ENCODE measurements at places on chromosomes 12 and 14.

GRCh38 chr12:29207120-29207519 lies 58.0 kb downstream of the FAR2 start:
- no peak for DNase-seq

- DNase-seq, result no peak
Measured at GRCh38 chr12:92088805-92089204, 56.8 kb downstream of the BTG1 start.

GRCh38 chr14:21525962-21526671 lies at the start of gene SALL2:
Gene SALL2, minus strand, starts transcription at chr14:21526346. Its CDS starts 219 bp downstream, at chr14:21526127.
- peak; percentile 13 for DNase-seq

DNA sequence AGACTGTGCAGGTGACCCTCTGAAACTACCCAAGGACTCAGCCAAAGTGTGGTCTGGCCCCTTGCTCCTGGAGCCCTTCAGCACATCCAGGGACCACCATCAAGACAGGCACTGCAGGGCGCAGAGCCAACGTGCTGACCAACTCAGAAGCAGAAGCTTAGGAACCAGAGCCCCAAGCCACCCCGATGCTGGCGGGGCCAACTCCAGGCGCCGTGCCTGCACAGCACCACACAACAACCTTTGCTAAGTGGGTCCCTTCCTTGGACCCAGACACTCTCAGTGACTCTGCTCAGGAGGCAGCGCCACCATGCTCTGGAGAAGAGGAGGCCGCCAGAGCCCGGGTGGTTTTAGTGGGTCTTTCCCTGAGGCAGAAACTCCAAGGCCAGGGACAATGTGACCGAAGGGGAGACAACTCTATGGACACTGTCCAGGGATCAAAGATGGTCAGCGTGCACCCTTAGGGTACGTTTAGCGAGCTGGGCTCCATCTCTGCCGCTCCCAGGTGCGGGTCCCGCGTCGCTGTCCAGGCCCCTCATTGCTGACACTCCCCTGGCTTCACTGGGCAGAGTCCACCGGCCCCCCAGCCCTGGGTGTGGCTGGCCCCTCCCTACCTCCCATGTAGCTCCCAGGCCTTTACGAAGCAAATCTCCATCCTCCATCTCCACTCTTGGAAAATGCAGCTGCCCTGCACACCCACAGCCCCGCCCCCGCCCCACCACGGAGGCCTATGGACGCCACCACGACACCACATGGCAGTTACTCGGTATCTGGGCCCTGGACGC lies 16.1 kb downstream of the CHGA start:
- no peak for DNase-seq

DNA sequence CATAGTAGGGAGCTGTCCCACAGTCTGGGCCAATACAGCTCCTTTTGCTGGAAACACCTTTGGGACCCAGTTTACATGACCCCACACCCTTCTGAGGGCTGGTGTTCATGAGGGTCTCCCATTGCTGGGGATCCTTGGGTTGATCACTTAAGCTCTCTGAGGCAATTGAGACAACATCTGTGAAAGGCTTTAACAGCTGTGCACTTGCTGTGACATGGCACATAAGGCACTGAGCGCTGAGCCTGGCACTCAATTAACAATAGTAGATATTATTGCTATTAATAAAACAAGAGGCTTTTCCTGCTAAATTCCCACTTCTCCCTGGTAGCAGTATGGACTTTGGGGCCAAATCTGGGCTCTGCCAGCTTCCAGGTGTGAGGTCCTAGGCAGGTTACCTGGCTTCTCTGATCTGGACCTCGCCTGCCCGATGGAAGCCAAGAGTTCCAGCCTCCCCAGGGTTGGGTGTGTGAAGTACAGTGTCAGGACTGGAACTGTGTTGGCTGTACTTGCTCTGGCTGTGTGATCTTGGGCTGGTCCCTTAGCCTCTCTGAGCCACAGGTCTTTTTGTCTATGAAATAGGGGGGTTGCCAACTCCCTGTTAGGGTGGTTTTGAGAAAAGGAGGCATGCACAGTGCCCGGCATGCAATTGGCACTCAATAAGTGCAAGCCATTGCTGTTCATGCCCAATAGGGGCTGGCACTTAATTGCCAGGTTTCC lies 3.1 kb downstream of the SH2B3 start:
- DNase-seq, result no peak

DNA sequence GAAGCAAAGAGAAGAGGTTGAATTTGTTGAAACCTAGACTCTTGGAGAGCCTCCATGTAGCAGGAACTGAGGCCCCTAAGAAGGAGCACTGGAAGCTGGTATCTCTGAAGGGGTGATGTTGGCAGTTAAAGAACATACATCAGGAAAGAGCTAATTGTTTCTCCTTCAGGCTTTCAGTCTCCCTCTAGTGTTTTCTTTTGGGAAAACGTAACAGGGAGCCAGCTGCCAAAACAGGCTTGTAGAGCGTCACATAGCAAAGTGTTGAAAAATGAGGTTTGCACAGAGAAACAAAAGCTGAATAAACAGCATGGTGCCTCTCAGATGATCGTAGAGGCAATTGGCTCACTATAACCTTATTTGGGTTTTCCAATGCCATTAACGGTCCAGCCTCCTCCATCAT lies 46.9 kb upstream of the CAND1 start:
- peak; percentile 3 for DNase-seq

GRCh38 chr12:48121522-48121921 lies 2.4 kb downstream of the PFKM start:
- no peak for DNase-seq

DNA sequence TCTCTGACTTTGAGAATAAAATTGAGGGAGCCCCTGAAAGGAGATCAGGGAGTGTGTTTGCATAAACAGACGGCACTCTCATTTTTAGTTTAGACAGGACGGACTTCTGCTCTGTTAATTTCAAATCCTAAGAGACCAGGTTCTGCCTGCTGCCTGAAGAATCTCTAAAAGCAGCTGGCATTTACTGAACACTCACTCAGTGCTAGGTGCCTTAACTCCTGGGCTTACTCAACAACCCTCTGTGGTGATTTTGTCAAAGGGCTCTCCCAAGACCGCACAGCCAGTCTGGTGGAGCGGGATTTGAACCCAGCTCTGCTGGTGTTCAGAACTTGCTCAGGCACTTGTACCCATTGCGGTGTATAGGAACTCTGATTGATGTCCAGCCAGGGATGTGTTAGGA lies 2.2 kb downstream of the ORAI1 start:
- DNase-seq, result no peak

DNA sequence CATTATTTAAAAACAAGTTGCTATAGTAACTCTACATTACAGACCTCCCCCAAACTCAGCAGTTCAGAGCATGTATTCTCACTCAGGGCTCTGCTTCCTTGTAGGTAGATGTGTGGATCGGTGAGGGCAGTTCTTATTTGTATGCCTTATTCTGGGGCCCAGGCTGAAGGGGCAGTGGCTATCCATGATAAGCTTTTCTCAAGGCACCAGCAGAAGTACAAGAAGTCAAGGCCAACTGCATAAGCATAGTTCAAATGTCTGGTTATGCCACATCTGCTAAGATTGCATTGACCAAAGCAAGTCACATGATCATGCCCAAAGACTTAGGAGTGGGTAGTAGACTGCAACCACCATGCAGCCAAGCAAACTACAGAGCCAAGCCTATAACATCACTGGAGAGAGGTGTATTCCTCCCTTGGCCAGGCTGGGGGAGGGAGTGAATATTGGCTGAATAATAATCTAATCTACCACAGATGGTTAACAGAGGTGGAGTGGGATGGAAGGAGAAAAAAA lies 4.6 kb downstream of the PSEN1 start:
- DNase-seq, result no peak

DNA sequence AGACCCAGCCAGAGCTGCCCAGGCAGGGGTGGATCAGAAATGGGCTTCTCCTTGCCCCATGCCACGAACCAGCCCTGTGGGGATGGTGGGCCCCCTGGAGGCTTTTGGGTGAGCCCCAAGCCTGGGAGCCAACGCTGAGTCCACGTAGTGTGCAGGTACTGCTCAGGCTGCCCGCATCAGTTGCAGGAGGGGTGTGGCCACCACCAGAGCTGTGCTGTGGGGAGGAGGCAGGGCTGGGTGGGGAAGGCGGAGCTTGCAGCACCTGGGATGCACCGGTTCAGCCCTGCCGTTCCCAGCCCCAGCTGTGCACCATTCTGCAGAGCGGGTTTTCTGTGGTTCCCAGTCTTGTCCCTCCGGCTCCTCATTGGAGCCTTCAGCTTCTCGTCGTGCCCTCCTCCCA lies 36.3 kb downstream of the IL31 start:
- no peak for DNase-seq

- no peak for DNase-seq
Measured at GRCh38 chr12:123253641-123254459, 17.8 kb downstream of the CDK2AP1 start.

DNA sequence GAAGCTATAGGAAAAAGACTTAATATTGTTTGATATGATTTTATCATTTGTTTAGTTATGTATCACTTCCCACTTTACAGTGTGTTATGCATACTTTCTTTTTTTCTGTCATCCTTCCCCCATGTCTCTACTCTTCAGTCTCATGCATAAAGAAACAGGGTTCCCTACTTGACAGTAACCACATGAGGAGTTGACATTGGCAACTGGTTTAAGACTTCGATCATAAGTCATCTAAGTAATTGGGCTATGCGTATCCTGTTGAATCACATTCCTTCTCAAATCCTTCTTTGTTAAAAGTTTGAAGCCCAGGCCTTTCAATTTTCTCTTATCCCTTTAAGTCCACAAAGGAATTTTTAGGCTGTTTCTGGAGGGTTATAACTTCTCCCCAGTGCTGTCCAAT lies 358.7 kb downstream of the RAD51B start:
- DNase-seq, result no peak

GRCh38 chr14:87351007-87351406 lies 642.0 kb downstream of the GALC start:
- no peak for DNase-seq

- DNase-seq, result peak; percentile 74
Measured at GRCh38 chr12:96193725-96194575, at the start of gene ELK3. Gene ELK3, plus strand, starts transcription at chr12:96194375.

DNA sequence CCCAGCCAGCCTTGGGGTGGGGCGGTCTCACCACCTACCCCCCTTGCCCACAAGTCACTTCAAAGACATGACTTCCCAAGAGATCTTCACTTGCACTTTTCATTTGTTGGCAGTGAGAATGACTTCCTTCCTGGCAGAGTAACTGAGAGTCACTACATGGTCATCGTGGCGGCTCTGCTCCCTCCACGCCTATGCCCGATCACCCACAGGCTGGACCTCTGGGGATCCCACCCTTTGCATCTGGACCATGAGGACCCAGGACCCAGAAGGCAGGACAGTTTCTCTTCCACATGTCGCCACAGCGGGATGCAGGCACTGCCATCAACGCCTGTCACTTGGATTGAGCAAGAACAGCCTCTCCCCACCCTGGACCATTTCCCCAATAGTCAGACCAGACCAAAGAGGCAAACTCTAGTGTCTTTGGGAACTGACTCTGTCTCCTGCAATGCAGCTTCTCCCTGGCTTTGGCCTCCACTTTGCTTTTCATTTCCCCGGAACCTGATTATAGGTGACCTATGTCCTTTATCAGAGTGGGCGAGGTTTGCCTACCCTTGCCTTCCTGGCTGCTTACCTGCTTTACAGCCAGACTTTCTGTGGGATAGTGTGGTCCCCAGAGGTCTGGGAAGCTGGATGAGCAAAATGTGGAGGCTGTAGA lies 3.6 kb downstream of the VDR start:
- no peak for DNase-seq

- no peak for DNase-seq
Measured at GRCh38 chr12:109519787-109520186, 42.4 kb downstream of the UBE3B start.

GRCh38 chr14:59782760-59783159 lies 87.8 kb downstream of the RTN1 start:
- DNase-seq, result no peak

DNA sequence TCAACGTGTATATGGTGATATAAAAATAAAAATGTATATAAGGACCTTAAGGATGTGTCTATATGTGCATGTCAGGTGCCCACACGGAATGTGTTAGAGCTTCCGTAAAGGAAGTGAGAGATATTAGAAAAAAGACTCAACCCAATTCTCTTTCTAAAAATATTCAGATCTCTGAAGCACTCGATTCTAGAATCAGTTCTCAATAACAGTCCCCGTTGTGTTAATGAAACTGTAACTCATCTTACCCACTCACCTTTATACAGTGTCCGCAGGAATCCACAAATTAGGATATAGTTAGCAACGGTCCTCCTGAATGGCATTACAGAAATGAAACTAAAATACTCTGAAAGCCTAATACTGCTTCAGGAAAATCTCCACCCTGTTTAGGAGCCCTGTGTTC lies 29.3 kb downstream of the GRIN2B start:
- no peak for DNase-seq

- DNase-seq, result no peak
Measured at GRCh38 chr12:112368856-112369255, 13.4 kb downstream of the HECTD4 start.

DNA sequence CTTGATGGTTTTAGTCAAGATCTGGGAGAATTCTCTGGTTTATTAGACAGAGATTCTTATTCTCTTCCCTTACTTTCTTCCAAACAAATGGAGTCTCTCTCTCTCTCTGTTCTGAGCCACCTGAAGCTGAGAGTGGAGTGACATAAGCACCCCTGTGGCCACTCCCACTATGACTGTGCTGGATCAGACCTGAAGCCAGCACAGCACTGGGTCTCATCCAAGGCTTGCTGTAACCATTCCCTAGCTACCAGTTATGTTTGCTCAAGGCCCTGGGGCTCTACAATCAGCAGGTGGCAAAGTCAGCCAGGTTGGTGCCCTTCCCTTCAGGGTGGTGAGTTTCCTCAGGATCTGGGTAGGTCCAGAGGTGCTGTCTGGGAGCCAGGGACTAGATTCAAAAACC lies 568.5 kb downstream of the AACS start:
- DNase-seq, result no peak

- DNase-seq, result peak; percentile 8
Measured at GRCh38 chr12:13097491-13098011, 5.9 kb downstream of the GSG1 start.

DNA sequence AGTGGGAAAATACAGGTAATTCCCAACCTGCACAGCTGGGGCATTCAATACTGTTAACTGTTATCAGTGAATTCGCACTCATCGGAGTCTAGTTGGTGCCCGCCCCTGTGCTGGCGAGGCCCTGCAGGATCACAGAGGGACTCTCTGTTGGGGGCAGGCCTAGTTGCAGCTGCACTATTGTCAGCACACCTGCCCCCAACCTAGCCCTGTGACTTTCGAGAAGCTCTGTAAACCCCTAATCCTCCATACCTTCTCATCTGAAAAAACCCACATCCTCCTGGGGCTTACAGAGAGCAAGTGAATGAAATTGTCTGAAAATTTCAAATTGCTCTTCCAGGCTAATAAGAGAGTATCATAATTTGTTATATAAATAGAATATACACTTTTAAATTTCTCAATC lies 132.2 kb upstream of the NUDT4 start:
- DNase-seq, result no peak

DNA sequence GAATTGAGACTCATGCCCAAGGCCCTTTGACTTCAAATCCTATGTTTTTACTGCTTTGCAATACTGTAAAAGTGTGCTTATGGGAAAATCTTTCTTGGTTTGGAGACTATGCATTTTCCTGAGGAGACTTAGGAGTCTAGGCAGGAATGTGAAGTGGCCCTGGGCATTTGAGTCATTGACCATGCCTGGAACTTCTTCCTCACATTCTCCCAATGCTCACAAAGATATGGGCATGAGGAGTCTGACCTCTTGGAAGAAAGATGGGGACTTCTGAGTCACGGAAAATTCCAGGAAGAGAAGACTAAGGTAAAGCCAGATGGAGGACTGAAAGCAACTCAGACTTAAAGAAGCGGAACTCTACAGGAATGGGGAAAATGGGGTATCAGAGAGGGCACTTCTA lies 38.2 kb upstream of the ZNF641 start:
- DNase-seq, result peak; percentile 57
